Activated CD8-positive, alpha-beta memory T cell treated with anti-CD3 and anti-CD28 coated beads for 4 hours (primary cell): ENCODE measurements at places on chromosomes 2 and 18.

DNA sequence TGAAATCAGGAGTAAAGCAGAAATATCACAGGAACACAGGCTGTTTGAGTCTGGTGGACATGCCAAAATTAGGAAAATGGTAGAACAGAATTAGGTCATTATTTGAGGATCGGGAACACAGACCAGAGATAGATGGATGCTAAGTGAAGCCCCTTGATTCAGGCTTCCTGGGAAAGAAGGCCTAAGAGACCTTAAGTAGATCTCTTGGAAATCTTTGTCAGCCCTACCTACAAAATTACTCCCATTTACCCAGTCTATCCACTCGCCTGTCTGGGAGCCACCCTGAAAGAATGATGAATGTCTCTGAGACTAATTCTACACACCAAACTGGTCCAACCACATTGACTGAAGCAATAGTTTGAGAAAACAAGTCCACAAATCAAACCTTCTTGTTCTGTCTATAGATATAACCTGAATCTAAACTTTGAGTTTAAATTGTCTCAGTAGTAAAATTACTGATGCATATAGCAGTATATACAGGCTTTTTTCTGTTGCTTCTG lies 36.6 kb upstream of the TANK start:
- DNase-seq, result no peak

GRCh38 chr18:6482198-6482977 lies 67.7 kb upstream of the L3MBTL4 start:
- DNase-seq, result no peak

DNA sequence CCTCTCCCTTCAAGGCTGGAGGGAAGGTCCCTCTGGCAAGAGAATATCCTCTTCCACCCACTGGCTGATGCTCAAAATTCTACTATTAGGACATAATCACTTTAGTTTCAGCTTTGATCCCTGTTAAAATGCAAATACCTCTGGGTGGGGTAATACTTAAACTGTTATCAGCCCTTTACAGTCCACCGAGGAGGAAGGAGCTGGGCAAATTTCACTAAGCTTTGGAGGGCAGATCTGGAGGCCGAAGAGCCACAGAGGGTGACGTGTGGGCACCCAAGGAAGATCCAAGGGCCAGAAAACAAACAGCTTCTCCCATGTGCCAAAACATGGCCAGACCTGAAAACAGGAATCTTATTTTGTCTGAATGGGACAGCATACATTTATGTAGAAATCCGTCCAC lies 74.6 kb upstream of the BCL11A start:
- DNase-seq, result no peak

GRCh38 chr2:44969936-44970335 lies 28.4 kb downstream of the SIX3 start:
- no peak for DNase-seq

DNA sequence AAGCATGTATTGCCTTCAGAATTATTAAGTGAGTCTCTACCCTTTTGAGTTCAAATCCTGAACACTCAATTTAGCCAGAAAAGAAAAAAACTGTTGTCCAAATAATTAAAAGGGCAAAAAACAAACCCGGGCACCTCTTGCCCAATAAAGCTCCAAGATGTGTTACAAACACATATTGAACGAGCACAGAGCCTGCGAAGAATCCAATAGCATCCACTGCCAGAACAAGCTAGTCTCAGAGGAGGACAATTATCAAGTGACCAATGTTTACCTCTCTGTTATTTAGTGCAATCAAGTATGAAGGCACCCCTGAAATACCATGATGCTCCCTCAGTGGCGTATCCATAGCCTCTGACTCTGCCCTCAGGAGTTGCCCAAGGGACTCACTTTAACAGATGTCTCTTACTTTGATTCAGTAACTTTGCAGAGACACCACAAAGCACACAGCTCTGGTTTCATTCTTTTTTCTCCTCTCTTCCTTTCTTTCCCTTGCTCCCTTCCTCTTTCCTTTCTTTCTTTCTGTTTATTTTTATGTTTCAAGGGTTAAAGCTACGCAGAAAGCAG lies 93.5 kb upstream of the SPATS2L start:
- DNase-seq, result no peak

DNA sequence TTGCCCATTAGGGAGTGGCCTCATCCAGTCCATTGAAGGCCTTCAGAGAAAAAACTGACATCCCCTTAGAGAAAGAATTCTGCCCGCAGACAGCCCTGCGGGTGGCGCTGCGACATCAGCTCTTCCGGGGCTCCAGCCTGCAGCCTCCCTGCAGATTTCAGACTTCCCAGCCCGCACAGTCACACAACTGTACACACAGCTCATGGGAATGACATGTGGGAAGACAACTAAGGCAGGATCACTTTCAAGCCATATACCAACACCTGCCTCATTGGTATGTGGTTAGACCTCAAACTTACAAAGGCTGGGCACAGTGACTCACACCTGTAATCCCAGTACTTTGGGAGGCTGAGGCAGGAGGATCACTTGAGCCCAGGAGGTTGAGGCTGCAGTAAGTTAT lies 24.8 kb upstream of the TUBB6 start:
- no peak for DNase-seq

- no peak for DNase-seq
Measured at GRCh38 chr2:172996387-172996961, 79.2 kb upstream of the MAP3K20 start.

GRCh38 chr2:215755641-215756345 lies 257.6 kb downstream of the MREG start:
- no peak for DNase-seq

DNA sequence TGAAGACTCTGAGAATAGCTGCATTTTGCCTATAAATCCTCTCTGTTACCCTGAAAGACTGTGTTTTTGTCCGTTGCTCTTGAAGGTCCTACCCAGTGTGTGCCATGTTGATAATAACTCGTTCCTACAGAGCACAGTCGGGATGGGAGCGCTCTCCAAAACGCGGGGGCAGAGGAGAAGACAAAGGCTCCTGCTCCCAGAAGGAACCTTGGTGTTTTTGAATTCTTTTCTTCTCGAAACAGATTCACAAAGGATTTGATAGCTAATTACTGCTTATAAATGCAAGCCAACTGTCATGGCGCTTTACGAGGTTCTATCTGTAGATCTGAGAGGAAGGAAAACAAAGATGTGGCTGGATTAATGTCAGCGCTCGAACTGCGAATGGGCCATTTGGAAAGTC lies 19.3 kb upstream of the HDAC4 start:
- no peak for DNase-seq

GRCh38 chr18:77102259-77103040 lies 30.1 kb downstream of the MBP start:
- no peak for DNase-seq

DNA sequence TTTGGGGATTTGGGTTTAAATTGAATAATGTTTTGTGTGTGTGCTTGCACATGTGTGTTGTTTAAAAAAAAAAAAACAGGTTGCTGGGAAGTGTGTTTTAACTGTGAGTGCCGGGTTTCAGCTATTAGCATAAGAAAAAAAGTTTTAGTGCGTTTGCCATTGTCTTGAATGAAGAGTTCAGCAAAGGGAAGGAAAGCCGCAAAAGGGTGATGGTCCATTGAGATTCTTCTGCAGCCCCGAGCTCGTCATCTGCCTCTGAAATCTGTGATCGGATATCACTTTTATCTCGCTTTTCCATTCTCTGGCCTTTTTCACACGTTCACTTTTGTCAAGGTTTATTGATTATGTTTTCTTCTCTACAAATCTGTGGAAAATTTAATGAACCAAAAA lies 4.7 kb downstream of the GLI2 start:
- no peak for DNase-seq

DNA sequence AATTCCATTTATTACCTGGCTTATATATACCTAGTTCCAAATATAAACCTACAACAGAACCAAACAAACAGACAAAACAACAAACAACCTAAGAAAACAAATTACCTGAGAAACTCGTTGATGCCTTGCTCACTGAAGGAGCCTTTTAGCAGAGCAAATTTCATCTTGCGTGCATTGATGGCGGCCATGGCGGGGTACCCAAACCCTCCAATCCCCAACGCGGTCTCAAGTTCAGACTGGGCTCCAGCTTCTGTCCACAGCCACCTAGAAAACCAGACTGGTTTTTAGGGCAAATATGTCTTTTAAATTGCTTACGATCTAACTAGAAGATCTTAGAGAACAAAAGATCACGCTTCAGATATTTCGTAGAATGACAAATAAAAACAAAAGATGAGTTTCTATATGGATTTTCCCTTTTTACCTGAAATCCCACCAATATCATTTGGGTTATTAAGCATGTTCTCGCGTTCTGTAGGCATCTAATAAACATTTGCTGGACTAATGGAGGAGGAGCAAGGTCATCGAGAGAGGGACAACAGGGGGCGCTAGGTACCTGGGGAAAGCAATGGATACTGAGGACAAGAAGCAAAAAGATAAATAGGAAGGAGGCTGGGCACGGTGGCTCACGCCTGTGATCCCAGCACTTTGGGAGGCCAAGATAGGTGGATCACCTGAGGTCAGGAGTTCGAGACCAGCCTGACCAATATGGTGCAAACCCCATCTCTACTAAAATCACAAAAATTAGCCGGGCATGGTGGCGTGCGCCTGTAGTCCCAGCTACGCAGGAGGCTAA lies 25.2 kb downstream of the PDIA6 start:
- no peak for DNase-seq

- DNase-seq, result no peak
Measured at GRCh38 chr2:162092658-162093556, 18.9 kb upstream of the DPP4 start.

DNA sequence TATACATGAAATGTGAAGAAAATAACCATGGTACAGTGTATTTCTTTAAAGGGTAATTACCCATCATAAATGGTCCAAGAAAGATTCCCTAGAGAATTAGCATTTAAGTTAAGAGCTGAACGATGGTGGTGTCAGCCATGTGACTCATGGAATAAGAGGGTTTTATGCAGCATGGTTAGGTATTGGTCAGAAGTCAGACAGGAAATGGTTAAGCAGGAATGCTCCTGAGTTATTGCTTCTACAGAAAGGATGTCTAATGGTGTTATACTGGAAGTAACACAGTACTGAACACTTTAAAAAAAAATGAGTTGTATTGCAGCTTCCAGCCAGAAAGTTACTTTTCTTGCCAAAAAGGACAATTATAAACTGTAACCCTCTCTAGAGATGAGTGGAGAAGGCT lies 72.7 kb upstream of the UBE2E3 start:
- no peak for DNase-seq
